Stimulated activated CD8-positive, alpha-beta memory T cell treated with anti-CD3 and anti-CD28 coated beads, Interleukin-12 subunit alpha, Interleukin-12 subunit beta, amount 100 ng/mL, for 1 hour (primary cell): ENCODE measurements at places on chromosomes 16 and 17.

GRCh38 chr16:86038926-86039310, 140.0 kb downstream of the IRF8 start:
- DNase-seq, result no peak

GRCh38 chr16:30903596-30903995, 7.2 kb downstream of the CTF1 start:
- DNase-seq, result no peak

GRCh38 chr16:30844671-30845449, 49.0 kb downstream of the BCL7C start:
- peak; percentile 73 for DNase-seq

GRCh38 chr16:47728205-47728604, 267.1 kb downstream of the PHKB start:
- DNase-seq, result no peak

DNA sequence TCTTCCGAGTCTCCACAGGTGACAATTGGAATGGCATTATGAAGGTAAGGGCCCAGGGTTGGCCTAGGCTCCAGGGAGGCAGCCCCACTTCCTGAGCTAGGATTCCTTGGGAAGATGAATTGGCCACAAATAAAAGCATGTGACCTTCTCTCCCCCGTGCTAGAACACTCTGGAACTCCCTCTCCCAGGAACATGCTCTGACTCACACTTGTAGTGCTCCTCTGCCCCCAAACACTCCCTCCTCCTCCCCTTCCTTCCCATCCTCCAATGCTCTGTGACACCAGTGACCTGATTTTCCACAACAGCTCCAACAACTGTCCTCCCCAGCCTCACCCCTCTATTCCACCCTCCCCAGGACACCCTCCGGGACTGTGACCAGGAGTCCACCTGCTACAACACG, 16.4 kb upstream of the ABCC3 start:
- no peak for DNase-seq

DNA sequence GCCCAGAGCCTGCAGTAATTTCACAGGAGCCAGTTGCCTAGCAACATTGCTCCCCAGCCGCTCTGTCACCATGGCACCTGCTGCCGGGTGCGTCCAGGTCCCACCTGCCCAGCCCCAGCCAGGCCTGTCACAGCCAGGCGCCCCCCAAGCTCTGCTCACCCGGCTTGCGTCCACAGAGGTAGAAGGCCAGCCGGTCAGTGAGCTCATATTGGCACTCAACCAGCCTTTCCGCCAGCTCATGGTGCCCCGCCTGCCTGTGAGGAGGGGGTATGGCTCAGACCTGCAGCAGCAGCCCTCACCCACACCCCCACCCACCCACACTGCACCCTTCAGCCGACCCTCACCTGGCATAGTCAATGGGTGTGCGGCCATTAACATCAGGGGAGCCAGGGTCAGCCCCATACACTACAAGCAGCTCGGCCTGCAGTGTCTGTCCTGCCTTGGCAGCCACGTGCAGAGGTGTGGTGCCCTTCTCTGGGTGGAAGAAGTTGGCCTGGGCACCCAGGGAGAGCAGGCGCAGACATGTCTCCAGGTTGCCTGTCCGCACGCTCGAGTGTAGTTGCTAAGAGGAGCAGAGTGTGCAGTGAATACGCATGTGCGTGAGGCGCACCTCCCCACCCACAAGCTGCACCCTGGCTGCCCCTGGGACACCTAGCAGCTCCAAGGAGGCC, 7.7 kb downstream of the GIT1 start:
- DNase-seq, result no peak

DNA sequence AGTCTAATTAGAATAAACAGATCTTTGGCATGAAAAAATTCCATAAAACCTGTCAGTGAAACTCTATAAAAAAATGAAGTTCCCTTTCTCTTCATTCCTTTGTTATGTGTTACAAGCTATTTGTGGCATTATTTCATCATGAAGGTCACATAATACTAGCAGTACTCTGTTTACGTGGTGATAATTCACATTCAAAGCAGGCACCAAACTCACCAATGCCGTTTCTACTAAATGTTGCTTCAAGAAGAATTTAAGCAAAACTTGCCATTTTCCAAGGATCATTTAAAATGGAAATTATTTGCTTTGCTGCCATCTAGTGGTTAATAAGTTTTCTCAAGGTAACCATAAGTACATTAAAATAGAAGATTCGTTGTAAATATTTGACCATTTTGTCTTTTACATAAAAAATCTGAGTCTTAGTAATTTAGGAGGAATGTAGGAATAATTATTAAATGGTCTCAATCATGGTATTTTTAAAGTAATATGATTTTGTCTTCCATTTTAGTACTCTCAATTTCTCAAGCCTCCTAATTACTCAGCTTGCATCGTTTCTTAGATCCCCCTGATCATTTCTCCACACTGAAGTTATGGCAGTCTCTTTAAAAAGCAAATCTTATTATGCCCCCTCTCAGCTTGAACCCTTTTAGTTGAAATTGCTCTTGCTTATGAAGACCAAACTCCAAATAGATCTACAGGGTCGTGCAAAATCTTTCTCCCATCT, 80.8 kb downstream of the OMG start:
- DNase-seq, result no peak
